ENCODE measurements at places on chromosomes 2 and 18. TPM values are rescaled to one million over a fixed set of nuclear protein-coding genes. Genes with fewer than 3 reads are reported as not detected.

Gene RGPD3
- total RNA-seq: 0.18 TPM

GRCh38 chr18:23586249-23587196 lies at the start of gene NPC1:
TSS of gene NPC1 (minus strand) at chr18:23586506. CDS start at chr18:23586343, 163 bp downstream.
- DNase-seq: peak; percentile 94
- peaks cover 40% of the 10 kb centered on the region for H3K4me1 ChIP-seq
- H3K4me3 ChIP-seq: peak within 1 kb of the TSS; percentile 87
- peak within 1 kb of the TSS; percentile 99 for H3K27ac ChIP-seq
- H3K27me3 ChIP-seq: no peaks in the 10 kb centered on the region

DNA sequence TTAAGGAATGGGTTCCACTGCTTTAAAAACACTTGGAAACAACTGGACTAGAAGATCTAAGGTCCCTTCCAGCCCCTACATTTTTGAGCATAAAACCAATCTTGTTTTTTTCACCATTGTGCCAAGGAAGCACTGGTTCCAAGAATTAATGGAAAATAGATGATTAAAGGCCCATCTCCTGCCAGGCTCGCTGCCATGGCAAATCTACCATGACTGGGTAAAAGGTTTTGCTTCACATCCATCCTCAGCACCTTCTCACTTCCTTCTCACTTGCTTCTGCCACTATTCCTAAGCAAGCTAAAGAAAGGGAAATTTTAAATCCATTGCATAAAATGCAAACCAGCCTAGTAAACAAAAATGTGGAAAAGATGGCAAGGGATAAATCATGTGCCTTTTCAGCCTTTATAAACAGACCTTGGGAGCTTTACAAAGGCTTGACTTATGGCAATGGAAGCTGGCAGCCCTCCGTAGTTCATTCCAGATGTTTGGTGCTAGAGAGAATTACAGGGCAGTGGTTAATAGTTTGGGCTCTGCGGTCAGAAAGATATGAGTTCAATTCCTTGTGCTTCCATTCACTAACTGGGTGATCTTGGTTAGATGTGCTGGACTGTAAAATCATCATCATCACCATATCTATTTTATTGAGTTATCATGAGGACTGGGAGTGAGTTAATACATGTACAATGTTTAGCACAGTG lies 27.0 kb upstream of the ST3GAL5 start:
- H3K4me3 ChIP-seq: no peak overlapping the region
- no peaks in the 10 kb centered on the region for H3K36me3 ChIP-seq
- no peaks in the 10 kb centered on the region for H3K27me3 ChIP-seq
- H3K4me1 ChIP-seq: no peaks in the 10 kb centered on the region
- no peak overlapping the region for H3K27ac ChIP-seq

- H3K36me3 ChIP-seq: no peaks in the 10 kb centered on the region
- no peaks in the 10 kb centered on the region for H3K4me1 ChIP-seq
- no peak overlapping the region for H3K4me3 ChIP-seq
- no peak overlapping the region for H3K27ac ChIP-seq
- H3K27me3 ChIP-seq: no peaks in the 10 kb centered on the region
- DNase-seq: no peak
Measured at GRCh38 chr2:106745468-106745867, 140.5 kb downstream of the ST6GAL2 start.

- H3K27me3 ChIP-seq: no peaks in the 10 kb centered on the region
- H3K4me3 ChIP-seq: no peak overlapping the region
- no peak for DNase-seq
- no peaks in the 10 kb centered on the region for H3K4me1 ChIP-seq
- no peaks in the 10 kb centered on the region for H3K36me3 ChIP-seq
Measured at GRCh38 chr18:11570073-11570588, 39.3 kb upstream of the SLC35G4 start.

Data from CD8-positive, alpha-beta memory T cell (primary cell).